ENCODE measurements at places on chromosomes 2 and 18.

GRCh38 chr2:95159690-95160449 is at the start of gene ZNF514:
Gene ZNF514, minus strand, starts transcription at chr2:95159848. Its CDS starts 6,595 bp downstream, at chr2:95153253.
- DNase-seq: peak; percentile 79

- no peak for DNase-seq
Observed at GRCh38 chr2:174192664-174193063, 55.7 kb downstream of the OLA1 start.

DNA sequence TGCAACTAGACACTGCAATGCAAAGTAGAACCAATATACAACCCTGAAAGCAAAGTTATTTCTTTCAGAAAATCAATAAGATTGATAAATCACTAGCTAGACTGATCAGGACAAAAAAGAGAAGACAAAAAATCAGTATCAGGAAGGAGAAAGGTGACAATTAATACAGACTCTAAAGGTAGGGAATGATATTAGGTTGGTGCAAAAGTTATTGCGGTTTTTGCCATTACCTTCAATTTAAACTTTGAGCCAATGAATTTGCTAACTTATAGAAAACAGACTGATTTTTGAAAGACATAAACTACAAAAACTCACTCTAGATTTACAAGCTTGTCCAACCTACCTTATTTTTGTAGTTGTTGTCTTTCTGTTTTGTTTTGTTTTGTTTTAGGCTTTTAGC is 30.5 kb upstream of the MRPS9 start:
- DNase-seq: no peak

DNA sequence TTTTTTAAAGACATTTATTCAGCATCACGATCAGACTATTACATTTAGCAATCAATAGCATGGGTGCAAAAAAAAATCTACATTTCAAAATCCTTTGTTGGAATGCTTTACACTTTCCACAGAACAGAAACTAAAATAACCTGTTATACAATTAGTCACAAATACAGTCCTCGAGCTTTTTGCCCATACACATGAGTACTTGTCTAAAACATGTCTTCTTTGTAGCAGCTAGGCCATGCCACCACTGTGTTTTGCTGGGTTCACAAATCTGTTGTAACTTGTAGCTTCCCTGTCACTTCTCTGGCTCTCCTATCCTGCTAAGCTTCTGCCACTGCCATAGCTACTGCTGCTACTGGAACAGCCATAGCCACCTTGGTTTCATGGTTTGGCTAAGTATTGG is 24.4 kb upstream of the ADAM23 start:
- DNase-seq: no peak

DNA sequence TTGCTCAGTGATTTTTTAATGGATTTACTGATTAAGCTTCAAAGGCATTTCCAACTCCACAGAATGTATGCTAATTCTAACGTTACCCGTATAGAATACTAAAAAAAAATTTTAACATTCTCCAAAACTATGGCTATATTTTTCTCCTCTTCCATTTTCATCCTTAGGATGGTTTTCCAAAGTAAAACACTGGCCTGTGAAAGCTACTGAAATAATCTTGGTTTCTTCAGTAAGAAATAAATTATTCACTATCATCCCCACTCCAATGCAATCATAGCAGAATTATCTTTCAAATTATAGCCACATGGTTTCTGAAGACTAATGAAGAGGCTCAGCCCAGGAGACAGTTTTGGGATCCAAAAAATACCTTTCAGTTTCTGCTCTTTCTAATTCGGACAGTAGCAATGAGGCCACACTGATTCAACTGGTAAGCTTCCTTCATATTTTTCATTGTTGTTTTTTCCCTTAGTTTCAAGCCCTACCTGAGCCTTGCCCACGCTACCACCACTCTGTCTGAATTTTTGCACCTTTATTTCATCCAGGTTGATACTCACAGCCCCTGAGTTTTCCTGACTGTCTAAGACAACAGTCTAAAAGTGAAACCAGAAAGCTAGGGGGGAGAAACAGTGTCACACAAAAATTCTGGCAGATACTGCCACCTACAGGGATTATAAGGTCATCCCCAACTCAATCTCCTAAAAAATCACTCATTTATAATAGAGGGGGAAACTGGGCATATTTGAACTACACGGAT is 887.9 kb downstream of the NRXN1 start:
- no peak for DNase-seq

- no peak for DNase-seq
Observed at GRCh38 chr2:45269149-45269793, 260.0 kb upstream of the SIX2 start.

DNA sequence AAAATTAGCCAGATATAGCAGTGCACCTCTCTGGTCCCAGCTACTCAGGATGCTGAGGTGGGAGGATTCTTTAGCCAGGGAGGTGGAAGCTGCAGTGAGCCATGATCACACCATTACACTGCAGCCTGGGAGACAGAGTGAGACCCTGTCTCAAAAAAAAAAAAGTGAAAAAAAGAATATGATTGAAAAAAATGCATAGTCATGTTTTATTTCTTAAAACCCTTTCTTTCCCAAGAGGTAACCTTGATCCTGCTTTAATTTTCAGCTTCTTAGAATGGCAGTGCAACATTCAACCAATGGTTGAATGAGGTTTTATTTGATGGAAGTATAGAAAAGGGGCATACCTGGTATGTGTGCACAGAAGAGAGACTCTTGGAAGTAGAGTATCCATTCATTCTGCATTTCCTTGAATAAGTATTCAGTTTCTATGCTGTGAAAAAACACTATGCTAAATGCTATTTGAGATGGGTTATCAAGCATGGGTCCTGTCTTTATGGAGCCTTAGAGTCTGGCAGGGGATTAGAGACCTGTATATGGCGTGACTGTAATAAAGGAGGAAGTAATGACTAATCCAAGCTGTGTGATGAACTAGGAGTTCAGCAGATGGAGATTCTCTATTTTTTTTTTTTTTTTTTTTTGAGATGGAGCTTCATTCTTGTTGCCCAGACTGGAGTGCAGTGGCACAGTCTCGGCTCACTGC is 146.3 kb downstream of the WDSUB1 start:
- no peak for DNase-seq

DNA sequence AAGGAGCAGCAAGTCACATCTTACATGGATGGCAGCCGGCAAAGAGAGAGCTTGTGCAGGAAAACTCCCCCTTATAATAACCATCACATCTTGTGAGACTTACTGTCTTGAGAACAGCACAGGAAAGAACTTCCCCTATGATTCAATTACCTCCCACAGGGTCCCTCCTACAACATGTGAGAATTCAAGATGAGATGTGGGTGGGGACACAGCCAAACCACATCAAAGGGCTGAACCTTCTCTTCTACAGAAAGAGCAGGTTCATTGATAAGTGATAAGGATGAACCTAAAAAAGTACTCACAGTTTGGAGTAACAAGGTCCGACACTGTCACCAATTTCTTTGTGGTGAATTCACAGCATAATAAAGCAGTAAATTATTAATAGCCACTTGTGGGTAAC is 422.2 kb upstream of the FSIP2 start:
- no peak for DNase-seq

DNA sequence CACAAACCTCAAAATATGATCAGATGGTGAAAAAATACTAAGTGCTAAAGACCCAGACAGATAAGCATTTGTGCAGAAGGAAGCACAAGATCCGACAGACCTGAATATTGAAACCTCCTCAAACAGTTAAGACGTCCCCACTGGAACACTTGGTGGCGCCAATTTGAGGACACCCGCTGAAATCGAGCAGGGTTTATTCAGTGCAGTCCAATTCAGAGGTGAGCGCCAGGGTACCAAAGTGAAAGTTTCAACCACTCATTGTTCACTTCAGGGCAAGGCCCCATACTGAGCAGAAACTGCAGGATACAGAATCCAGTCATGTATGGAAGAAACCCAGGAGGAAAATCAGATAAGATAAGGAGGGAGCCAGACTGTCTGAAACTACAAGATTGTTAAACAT is 417.6 kb downstream of the LRRTM4 start:
- no peak for DNase-seq

All from CD4-positive, alpha-beta T cell treated with Interleukin-4 for 1 hour (primary cell).